Osteoblast (primary cell): ENCODE measurements at places on chromosomes 3 and 15. TPM values are rescaled to one million over a fixed set of nuclear protein-coding genes. Genes with fewer than 3 reads are reported as not detected.

The FBXW12 gene
- not detected in 2 replicates for total RNA-seq

The CFAP100 gene
- total RNA-seq, result not detected in 2 replicates

The SOX2 gene
- not detected in 2 replicates for total RNA-seq

The CMSS1 gene
- 14.7 and 15.9 TPM in 2 replicates for total RNA-seq

The ACTC1 gene
- total RNA-seq, result not detected in 2 replicates

The HTR3E gene
- total RNA-seq, result not detected in 2 replicates

The CPN2 gene
- under 0.01 and 0.29 TPM in 2 replicates for total RNA-seq

The ZNF80 gene
- not detected in 2 replicates for total RNA-seq

The TM4SF18 gene
- total RNA-seq, result 0.29 TPM in 1 of 2 replicates, not detected in the other

The KIF7 gene
- total RNA-seq, result 10.6 and 12.3 TPM in 2 replicates

The ISLR gene
- total RNA-seq, result 77.5 and 106 TPM in 2 replicates

- DNase-seq, result no peak
These were observed 77.6 kb upstream of the DLG1 start for GRCh38 chr3:197376020-197376419.

GRCh38 chr3:43670635-43671522 is 19.9 kb upstream of the ABHD5 start:
- no peak for DNase-seq

GRCh38 chr3:32004113-32004765 is 22.7 kb downstream of the ZNF860 start:
- no peak for DNase-seq

DNA sequence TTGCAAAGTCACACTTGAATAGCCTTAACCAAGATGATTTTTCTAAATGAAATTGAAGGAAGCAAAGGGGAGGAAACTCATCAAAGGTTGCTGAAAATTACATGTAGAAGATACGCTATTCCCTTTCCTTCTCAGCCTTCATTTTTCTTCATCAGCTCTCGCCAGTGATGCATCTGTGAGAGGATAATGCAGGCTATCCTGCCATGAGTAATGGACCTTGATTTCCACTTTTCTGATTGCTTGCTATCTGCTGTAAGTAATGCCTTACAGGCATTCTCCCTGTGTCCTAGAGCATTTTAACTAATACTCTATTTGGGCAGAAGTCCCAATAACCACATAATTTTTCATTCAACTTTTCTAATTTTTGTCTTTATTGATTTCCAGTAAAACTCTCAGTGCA is 162.6 kb downstream of the BBX start:
- no peak for DNase-seq

DNA sequence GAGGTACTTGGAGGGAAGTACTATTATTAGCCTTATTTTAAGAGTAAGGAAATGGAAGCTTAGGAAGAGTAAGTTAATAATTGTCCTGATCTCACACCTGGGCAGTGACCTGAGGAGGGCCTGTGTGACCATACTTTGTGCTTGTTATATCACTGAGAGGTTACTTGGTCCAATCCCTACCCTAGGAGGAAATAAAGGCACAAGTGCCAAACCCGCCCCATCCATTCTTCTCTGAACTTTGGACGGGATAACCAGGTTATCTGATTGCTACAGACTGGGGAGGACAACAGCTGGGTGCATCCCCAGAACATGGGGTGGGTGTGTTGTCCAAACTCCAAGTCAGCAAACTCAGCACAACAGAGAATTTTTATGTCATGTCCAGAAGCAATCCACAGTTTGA is 77.7 kb upstream of the NR2E3 start:
- DNase-seq, result no peak

GRCh38 chr3:197068077-197068476 is 38.5 kb upstream of the MELTF start:
- no peak for DNase-seq

DNA sequence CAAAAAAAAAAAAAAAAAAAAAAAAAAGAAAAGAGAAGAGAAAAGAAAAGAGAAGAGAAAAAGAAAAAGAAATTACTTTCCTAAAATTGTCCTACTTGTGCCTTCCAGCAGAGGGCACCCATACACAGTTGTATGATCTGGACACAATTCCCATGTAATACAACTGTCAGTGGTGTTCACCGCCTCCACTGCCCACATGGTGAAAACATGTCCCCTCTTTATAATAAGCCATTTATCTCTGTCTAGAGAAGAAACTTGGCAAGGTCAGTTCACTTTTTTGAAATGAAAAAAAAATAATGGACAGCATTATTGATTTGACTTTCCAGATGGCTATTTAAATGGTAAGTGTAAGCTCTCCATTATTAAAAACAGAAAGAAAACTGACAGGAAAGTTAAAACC is 459.4 kb downstream of the GBE1 start:
- DNase-seq, result peak; percentile 90

DNA sequence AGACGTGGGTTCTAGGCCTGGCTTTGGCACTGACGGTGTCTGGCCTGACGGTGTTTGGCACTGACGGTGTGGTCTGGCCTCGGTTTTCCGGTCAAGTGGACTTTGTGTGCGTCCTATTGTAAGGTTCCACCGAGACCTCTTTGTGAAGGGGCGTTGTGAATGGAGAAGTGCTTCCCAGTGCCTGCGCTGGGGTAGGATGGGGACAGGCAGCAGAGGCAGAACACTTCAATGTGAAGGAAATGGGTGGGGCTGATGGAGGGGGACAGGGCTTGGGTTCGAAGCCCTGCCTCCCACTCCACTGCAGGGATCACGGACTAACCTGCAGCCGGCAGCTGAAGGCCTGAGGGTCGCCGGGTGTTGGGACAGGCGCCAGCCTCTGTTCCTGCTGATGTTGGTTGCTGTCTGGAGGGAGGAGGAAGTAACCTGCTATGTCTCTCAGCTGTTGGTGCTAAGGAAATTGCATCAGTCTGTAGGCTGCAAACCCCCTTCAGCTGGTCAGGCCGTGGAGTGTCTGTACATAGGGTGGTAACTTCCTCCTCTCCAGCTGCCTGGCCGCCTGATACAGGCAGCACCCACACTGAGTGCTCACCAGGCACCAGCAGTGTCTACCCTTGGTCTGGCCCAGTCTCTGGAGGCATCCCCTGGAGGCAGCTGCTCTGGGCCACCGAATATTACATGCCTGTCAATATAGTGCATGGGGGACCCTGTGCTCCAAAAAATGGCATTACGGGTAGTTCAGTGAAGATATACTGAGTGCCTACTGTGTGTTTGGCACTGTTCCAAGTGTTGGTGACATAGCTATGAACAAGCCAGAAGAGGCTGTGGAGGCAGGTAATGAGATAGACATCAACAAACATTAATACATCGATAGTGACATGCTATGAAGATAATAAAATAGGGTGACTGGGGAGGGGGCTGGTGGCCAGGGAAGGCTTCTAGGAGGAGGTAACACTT is 1.1 kb downstream of the TM6SF1 start:
- no peak for DNase-seq

DNA sequence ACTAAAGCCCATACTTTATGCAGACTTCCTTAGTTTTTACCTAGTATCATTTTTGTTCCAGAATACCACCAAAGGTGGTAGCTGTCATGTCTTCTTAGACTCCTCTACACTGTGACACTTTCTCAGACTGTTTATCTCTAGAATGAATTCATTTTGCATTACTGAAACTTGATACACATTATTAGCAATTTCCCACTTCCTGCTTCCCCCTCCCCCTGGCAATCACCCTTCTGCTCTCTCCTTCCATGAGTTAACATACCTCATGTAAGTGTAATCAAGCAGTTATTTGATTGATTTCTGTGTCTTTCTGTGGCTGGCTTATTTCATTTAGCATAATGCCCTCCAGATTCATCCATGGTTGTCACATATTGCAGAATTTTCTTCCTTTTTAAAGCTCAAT is 204.9 kb downstream of the STAG1 start:
- no peak for DNase-seq

DNA sequence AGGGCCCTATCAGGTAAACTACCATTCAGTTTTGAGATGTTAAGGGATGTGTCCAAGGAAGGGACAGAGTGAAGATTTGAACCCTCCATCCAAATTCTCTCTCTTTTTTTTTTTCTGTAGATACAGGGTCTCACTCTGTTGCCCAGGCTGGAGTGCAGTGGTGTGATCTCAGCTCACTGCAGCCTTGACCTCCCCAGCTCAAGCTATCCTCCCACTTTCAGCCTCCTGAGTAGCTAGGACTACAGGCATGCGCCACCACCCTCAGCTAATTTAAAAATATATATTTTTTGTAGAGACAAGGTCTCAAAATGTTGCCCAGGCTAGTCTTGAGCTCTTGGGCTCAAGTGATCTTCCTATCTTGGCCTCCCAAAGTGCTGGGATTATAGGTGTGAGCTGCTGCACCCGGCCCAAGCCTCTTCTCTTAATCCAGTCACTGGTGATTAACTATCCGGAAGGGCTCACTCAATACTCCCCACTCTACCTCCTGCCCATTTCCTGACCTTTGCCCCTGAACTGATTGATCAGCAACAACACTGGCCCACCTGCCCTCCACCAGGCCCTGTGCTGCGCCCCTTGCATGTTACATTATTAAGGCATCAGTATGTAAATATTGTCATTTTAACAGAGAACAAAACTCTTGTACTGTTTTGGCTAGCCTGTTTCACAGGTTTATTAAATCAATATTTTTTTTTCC is 164.7 kb downstream of the CTNNB1 start:
- no peak for DNase-seq

DNA sequence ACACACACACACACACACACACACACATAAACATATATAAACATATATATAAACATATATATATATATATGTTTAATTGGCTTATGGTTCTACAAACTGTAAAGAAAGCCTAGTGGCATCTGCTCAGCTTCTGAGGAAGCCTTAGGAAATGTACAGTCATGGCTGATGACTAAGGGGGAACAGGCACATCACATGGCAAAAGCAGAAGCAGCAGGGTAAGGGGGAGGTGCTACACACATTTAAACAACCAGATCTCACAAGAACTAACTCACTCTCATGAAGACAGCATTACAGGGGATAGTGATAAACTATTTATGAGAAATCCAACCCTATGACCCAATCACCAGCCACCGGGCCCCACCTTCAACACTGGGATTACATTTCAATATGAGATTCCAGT is 922.9 kb downstream of the SI start:
- DNase-seq, result no peak

- no peak for DNase-seq
These were observed 90.1 kb downstream of the CHST2 start for GRCh38 chr3:143209715-143210059.

GRCh38 chr15:54462511-54462913 is 484.3 kb downstream of the UNC13C start:
- peak; percentile 19 for DNase-seq

DNA sequence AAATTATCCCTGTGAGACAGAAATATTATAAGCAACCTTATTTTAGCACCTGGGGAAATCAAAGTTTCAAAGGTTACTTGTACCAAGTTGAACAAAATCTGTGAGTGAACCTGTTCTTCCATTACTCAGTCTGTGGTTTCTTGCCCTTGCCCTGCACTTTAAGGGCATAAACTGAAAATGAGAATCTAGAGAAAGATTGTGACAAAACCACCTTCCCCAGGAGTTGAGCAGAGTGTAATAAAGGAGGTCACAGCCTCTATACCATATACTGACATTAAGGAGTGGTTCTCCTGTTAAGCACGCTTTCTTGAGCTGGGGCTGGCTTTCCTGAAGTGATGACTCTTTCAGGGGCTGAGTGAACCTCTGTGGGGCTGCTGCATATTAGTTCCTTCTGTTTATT is 143.4 kb downstream of the PDCD6IP start:
- DNase-seq, result no peak

- DNase-seq, result no peak
These were observed 11.6 kb upstream of the NRROS start for GRCh38 chr3:196627918-196628231.

DNA sequence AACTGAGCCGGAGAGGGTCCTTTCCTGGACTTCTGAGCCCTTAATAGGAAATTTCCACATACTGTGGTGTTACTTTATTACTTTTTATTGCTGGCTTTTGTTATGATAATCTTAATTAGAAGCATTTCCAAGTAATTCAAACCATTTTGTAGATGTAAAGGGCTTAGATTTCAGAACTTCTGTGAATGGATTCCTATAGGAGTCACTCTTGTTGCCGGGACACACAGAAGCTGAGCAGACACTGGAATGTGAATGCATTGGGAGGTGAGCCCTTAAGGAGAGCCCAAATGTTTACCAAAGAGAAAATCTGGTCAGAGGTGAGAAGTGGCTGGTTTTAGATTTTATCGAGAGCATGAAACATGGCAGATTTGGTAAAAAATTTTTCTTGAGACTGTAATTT is 87.4 kb downstream of the FNDC3B start:
- DNase-seq, result no peak

DNA sequence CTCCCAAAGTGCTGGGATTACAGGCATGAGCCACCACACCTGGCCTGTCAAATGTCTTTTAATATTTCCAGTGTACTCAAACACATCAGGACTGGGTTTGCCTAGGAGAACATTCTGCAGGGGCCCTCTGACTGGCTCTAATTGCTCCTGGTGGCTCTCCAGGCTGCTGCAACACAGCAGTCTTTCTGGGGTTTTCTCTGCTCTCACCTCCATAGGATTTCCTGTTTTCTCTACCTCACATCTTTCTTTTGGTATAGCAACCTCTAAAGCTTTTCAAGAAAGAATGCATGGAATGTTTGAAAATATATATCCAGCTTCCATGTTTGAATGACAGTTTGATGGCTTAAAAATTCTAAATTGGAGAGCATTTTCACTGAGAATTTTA is 83.3 kb upstream of the IGSF10 start:
- no peak for DNase-seq

DNA sequence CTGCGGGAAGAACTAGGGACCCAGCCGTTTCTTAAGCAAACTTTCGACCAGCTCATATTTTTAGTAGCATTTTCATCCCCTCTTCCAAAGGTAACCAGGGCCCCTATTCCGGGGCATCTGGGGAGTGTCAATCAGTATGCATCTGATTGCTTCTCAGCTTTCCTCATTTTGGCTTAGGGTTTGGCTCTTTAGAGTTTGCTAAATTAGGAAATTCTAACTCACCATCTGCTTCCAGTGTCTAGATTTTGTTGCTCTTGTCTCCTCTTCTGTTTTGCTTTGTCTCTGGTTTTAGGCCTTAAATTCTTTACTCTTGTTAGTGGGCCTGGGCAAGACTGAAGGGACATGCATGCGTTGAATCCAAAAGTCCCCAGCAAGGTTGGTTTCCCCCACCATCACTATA is 9.6 kb upstream of the ABTB1 start:
- DNase-seq, result no peak
